ENCODE measurements at places on chromosomes 12 and 14.

DNA sequence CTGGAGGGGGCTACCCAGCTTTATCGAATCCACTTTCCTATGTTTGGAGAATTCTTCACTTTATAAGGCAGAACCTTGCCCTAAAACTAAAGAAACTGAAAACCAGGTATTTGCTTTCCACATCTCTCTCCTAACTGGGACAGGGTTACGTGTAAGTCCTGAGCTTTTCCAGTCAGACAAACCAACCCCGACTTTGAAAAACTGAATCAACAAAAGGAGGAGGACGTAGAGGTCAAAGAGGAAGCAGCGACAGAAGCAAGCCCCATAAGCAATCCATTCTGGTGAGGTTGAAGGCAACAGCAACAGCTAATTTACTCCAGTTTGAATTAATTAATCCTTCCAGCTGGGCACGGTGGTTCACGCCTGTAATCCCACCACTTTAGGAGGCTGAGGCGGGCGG, 47.2 kb downstream of the LRP6 start:
- DNase-seq, result no peak

DNA sequence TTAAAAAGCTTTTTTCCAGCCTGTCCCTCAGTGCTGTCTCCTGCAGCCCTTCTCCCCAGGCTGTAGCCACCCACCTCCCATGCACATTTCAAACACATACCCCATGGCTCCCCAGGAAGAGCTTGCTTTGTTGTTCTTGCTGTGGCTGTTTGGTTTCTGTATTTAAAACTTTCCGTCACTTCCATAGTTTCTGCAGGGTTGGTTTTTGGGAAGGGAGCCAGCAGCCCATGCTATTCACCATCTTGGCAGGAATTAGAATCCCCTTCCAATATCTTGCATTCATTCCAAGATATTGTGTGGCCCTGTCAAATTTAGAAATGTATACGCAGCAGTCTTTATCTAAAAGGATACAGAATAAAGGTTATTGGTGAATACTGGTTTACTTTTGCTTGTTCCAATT, 29.6 kb downstream of the CFAP251 start:
- DNase-seq, result no peak

GRCh38 chr14:97921296-97921695, 1124.1 kb downstream of the VRK1 start:
- DNase-seq, result no peak

GRCh38 chr14:104339829-104340228, 201.4 kb downstream of the KIF26A start:
- no peak for DNase-seq

DNA sequence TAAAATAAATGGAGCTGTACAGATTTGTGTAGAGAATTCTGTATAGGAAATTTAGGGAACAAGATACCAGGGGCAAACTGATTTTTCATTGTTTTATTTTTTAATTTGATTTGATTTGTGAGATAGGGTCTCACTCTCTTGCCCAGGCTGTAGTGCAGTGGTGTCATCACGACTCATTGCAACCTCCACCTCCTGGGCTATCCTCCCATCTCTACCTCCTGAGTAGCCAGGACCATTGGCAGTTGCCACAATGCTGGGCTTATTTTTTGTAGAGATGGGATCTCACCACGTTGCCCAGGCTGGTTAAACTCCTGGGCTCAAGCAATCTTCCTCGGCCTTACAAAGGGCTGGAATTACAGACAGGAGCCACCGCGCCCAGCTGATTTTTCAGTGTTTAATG, 18.0 kb upstream of the TBK1 start:
- no peak for DNase-seq

GRCh38 chr12:6938353-6939190, 5.0 kb upstream of the RNU7-1 start:
- DNase-seq, result no peak

- no peak for DNase-seq
Measured at GRCh38 chr14:22928237-22929103, 706 bp downstream of the PRMT5 start.

DNA sequence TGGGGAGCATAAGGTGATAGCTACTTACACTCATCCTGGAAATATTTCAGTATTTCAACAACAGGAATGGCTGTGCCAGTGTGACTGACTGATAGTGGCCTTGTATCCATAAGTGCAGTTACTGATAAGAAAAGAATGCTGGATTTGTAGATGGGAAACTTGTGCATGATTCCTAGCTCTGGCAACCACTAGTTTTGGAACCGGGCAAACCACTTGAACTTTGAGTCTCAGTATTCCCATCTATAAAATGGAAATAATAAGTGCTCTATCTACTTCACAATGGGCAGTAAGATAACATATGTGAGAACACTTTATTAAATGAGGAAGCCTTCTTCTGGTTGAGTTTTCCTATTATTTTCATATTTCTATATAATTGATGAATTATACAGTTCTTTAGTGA, 77.2 kb downstream of the TPH2 start:
- DNase-seq, result no peak

- DNase-seq, result no peak
Measured at GRCh38 chr12:56300644-56301464, 724 bp upstream of the CS start.

- no peak for DNase-seq
Measured at GRCh38 chr12:45580356-45580969, 149.0 kb upstream of the ARID2 start.

- DNase-seq, result no peak
Measured at GRCh38 chr12:101929365-101930041, 52.1 kb downstream of the DRAM1 start.

DNA sequence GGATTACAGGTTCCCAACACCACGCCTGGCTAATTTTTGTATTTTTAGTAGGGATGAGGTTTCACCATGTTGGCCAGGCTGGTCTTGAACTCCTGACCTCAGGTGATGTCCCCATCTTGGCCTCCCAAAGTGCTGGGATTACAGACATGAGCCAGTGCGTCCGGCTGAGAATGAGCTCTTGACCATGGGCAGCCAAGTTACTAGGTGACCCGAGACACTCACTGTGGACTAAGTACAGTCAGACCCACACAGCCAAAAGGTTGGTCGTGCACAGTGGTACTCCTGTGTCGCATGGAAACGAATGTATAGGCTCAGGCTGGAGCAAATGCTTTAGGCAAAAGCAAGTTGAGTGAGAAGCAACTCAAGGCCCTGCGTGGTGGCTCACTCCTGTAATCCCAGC, 21.0 kb downstream of the DLK1 start:
- no peak for DNase-seq

GRCh38 chr14:99262977-99263448, 9.0 kb downstream of the BCL11B start:
- no peak for DNase-seq

DNA sequence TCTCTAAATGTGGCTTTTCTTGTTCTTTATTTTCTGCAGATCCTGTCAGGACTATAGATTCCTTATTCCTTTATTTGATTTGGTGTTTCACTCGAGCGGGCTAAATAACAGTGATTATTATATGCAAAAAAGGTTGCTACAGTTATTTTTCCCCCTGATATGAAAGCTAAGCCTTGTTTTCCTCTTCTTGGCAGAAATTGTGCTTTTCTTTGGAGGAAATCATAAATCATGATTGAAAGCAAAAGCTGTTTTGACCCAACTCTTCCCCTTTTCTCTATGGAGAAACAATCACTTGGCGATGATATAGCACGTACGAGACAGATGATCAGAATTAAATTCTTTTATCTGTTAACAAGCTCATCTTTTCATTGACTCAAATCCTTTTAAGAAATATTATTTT, 31.4 kb downstream of the PPFIBP1 start:
- peak; percentile 45 for DNase-seq

- no peak for DNase-seq
Measured at GRCh38 chr14:104474495-104475213, 104.9 kb upstream of the C14orf180 start.

GRCh38 chr12:104873374-104873773, 84.7 kb downstream of the SLC41A2 start:
- DNase-seq, result no peak

- DNase-seq, result no peak
Measured at GRCh38 chr12:93054021-93054420, 124.9 kb upstream of the EEA1 start.

DNA sequence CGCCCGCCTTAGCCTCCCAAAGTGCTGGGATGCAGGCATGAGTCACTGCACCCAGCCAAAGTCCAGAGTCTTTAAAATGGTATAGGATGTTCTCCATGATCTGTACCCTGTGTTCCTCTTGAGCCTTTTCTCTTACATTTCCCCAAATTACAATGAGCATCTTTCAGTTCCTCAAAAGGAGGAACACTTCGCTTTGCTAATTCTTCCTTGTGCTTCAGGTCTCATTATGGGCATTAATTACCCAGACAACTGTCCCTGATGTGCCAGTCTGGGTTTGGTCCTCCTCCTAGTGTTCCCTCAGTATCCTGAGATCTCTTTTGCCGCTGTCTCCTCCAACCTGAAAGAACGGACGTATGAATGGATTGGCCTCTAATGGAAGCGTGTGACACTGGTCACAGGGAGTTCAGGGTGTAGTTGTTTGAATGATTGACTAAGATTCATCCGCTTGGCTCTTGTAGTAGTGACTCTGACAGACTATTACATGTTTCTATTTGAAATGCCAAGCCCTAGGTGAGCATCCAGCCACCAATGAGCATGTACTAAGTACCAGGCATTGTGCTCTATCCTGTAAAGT, 8.2 kb downstream of the PRKCH start:
- DNase-seq, result no peak

- no peak for DNase-seq
Measured at GRCh38 chr12:46209914-46210872, 58.6 kb downstream of the SLC38A1 start.

DNA sequence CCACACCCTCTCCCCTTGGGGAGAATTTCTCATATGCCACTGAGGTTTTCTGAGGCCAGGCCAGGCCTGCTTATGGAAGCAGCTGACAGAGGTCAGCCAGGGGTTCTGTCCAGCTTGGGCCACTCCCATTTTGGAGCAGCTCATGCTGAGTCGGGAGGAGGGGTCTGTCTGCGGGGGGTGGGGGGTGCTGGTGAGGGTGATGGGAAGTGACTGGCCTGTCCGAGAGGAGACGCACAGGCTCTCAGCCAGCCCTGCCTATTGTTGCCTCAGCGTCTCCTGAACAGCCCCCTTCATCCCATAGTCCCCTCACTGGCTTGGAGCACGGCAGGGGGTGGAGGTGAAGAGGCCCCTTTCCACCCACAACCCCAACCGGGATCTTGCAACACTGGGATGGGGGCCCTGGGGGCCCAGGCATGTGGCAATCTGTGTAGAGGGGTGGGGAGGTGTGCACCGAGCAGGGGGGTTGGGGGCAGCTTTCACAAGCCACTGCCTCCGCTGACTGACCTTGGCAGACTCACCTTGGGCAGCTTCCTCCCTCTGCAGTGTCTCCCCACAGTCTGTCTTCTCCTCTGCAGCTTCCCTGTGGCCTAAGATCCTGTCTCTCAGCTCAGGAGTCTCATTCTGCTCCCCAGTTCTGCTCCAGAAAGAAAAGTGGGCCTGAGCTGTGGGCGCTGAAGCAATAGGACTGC, 5.5 kb downstream of the CEBPE start:
- DNase-seq, result no peak

- no peak for DNase-seq
Measured at GRCh38 chr12:119671070-119671469, 3.1 kb downstream of the PRKAB1 start.

GRCh38 chr14:79766511-79766910, 444.8 kb downstream of the DIO2 start:
- DNase-seq, result no peak

DNA sequence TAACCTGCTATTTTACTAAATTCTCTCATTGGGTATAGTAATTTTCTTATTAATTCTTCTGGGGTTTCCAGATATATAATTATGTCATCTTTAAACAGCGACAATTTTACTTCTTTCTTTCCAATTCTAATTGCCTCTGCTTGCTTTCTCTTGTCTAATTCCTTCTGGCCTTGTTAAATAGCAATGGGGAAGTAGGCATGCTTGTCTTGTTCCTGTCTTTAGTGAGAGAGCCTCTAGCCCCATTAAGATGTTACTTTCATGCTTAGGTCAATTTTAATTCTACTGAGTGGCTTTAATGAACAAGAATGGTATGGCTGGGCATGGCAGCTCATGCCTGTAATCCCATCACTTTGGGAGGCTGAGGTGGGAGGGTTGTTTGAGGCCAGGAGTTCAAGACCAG, 31.7 kb downstream of the LRTM2 start:
- DNase-seq, result no peak

DNA sequence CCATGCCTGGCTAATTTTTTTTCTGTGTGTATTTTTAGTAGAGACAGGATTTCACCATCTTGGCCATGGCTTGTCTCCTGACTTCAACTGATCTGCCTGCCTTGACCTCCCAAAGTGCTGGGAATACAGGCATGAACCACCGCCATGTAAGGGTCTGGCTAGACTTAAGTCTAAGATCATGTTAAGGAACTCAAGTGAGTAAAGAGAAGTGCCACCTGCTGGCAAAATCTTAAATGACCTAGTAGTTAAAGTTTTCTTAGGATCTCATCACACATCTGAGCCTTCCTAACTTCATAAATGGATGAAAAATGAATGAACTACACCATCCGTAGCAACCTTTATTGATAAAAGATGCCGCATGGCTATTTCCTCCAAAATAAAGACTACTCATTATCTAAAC, 1.7 kb upstream of the C12orf56 start:
- DNase-seq, result peak; percentile 41

- no peak for DNase-seq
Measured at GRCh38 chr12:121701667-121702277, 10.8 kb upstream of the TMEM120B start.

DNA sequence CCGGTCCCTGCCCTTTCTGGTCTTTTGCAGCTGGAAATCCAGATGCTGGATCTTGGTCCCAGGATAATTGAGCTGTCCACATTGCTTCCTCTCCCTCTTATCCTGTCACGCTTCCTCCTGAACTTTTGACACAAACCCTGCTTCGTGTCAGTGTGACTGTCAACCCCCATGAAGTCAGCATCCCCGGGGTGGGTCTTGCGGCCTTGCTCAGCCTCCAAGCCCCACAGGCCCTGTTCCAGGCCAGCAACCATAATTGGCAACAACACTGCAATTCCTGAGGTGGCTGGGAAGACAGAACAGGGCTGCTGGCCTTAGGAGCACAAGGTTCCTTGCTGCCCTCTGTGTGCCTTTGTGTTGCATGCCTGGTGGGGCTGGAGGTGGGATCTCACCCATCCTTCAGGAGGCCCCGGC, 74.9 kb downstream of the NTF3 start:
- DNase-seq, result no peak

GRCh38 chr12:109724321-109724892, 10.8 kb downstream of the FAM222A start:
- DNase-seq, result no peak

GRCh38 chr12:71999795-72000194, 61.1 kb downstream of the TPH2 start:
- peak; percentile 13 for DNase-seq

DNA sequence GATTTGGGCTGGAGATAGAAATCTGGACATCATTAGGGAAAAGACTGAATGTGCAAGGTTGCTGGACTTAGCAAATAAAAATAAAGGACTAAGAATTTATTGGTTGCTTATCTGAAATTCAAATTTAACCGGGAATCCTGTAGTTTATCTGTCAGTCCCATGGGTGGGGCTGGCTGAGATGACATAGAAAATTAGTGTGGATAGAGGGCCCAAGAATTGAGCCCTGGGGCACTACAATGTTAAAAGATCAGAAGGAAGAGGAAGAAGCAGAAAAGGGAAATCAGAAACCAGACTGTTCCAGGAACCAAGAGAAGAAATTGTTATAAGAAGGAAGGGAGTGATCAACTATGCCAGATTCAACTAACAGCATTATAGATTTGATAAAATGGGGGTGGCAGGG, 96.7 kb upstream of the CCDC196 start:
- no peak for DNase-seq
